ENCODE measurements at places on chromosomes 3 and 15. TPM values are rescaled to one million over a fixed set of nuclear protein-coding genes. Genes with fewer than 3 reads are reported as not detected.

The CLSTN2 gene
- total RNA-seq: not detected

The TRPC1 gene
- 2.2 TPM for total RNA-seq

The ZNF501 gene
- 4.3 TPM for total RNA-seq

The ATP13A4 gene
- 4.2 TPM for total RNA-seq

The FSD2 gene
- not detected for total RNA-seq

The TLNRD1 gene
- 24.5 TPM for total RNA-seq

The CCDC54 gene
- not detected for total RNA-seq

The HOMER2 gene
- total RNA-seq: 6.3 TPM

GRCh38 chr3:105853801-105854432, 14.9 kb downstream of the CBLB start:
- peak; percentile 21 for DNase-seq

GRCh38 chr3:106542101-106542769, 673.4 kb upstream of the CBLB start:
- no peak for DNase-seq

DNA sequence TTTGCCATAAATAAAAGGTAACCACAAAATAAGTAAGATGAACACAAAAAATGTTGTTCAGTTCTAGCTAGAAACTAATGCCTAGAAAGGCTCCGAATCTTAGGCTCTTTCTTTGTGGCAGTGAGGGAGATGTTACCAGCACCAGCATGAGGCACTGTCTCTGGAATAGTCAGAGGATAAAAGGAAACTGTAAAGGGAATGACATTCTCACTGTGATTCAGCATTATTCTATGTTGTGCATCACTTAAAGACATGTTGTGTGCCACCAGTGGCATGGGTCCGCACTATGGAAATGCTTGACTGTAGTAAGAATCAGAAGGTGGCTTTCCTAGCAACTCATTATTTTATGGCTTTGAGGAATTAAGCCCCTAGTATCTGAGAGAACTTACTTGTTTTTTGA, 70.8 kb downstream of the SEC22A start:
- DNase-seq: no peak

DNA sequence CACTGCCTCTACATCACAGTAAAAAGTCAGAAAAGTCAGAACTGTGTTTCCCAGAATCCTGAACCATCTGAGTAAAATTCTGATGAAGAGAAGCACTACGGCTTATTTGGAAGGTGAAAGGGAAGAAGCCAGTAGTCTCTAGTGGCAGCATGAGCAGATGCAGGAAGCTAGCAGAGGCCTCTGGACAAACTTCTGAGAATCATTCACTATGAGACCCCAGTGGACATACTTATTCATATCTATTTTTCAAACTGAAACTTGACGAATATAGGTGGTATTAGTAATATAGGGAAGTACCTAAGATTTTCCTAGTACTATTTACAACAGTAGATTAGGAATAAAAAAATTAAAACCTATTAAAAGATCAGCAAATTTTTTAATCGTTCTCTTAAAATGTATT, 272.8 kb upstream of the TTC14 start:
- no peak for DNase-seq

GRCh38 chr3:15071699-15072098, 6.6 kb upstream of the MRPS25 start:
- DNase-seq: no peak

GRCh38 chr3:140370686-140371085, 307.2 kb upstream of the TRIM42 start:
- DNase-seq: no peak

- DNase-seq: no peak
Measured at GRCh38 chr3:150345021-150345538, 63.0 kb upstream of the TSC22D2 start.

DNA sequence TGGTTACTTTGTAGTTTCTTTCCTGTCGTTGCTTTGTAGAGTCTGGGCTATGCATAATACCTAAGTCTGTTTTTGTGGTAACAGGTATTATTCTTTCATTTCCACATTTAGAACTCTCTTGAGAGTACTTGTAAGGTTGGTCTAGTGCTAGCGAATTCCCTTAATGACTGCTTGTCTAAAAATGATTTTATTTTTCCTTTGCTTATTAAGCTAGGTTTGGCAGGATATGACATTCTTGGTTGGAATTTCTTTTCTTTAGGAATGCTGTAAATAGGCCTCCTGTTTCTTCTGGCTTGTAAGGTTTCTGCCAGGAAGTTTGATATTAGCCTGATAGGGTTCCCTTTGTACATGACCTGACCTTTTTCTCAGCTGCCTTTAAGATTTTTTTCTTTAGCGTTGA, 70.1 kb upstream of the SGO1 start:
- no peak for DNase-seq

GRCh38 chr3:134840459-134840858, 45.4 kb downstream of the EPHB1 start:
- no peak for DNase-seq

GRCh38 chr3:107133891-107134290, 243.3 kb upstream of the CCDC54 start:
- DNase-seq: no peak

DNA sequence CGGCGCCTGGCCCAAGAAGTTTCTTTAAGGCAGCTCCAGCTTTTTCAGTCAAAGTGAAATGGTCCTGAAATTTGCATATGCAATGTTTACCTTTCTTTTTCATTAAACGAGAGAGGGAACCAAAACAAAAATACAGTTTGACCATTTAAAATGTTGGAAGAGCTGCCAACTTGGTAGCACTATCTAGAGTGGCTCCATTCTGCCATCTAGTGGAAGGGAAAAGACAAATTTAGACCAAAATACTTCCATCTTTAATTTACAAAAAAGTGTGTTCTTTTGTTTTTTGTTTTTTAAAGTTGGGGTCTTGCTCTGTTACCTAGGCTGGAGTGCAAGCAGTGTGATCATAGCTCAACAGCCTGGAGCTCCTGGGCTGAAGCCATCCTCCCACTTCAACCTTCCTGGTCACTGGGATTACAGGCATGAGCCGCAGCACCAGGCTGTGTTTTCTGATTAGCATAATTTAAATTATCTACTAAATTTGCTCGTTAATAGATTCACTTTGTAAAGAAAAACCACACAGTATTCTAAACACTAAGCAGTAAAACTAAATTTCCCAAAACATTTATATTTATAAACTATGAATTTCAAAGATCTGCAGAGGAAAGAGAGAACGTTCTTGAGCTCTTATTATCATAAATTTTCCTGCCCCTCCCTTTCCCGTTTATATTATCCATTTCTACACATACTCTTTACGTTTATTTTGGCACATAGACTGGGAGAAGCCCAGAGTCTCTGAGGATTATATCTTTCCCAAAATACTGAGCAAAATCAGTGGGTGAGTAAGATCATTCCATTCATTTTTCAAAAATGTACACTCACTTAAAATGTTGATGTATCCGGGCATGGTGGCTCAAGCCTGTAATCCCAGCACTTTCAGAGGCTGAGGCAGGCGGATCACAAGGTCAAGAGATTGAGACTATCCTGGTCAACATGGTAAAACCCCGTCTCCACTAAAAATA, 15.4 kb upstream of the RFC4 start:
- no peak for DNase-seq

DNA sequence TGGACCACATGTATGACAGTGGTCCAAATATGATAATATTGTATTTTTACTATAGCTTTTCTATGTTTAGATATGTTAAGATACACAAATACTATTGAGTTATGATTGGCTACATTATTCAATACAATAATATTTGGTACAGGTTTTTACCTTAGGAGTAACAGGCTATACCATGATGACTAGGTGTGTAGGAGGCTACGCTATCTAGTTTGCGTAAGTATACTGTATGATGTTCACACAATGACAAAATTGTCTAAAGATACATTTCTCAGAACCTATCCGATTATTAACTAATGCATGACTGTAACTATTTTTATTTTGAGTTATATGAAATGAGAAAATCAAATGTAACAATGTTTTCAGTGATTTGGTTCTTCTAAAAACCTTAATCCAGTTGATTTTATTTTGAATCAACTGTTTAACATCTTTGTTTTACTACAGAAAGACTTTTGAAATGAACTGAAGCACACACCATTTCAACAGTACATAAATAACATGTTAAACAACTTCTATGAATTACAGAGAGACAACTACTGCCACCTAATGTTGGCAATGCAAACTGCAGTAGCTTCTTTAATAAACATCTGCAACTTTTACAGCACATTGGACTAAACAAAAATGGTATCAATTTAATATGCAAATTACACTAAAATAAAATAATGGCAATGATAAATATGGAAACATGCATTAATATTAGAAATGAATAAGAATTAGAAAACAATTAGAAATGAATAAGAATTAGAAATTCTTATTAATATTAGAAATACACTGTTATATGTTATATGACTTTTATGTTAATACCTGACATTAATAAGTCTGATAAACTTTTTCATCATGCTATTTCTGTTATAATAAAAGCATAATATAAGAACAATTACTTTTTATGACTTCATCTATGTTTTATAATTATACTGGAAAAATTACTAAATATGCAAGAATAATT, 255.7 kb downstream of the MBNL1 start:
- DNase-seq: no peak

GRCh38 chr15:60228101-60228500, 169.7 kb downstream of the ANXA2 start:
- no peak for DNase-seq

- no peak for DNase-seq
Measured at GRCh38 chr3:120416868-120417267, 33.9 kb downstream of the FSTL1 start.

DNA sequence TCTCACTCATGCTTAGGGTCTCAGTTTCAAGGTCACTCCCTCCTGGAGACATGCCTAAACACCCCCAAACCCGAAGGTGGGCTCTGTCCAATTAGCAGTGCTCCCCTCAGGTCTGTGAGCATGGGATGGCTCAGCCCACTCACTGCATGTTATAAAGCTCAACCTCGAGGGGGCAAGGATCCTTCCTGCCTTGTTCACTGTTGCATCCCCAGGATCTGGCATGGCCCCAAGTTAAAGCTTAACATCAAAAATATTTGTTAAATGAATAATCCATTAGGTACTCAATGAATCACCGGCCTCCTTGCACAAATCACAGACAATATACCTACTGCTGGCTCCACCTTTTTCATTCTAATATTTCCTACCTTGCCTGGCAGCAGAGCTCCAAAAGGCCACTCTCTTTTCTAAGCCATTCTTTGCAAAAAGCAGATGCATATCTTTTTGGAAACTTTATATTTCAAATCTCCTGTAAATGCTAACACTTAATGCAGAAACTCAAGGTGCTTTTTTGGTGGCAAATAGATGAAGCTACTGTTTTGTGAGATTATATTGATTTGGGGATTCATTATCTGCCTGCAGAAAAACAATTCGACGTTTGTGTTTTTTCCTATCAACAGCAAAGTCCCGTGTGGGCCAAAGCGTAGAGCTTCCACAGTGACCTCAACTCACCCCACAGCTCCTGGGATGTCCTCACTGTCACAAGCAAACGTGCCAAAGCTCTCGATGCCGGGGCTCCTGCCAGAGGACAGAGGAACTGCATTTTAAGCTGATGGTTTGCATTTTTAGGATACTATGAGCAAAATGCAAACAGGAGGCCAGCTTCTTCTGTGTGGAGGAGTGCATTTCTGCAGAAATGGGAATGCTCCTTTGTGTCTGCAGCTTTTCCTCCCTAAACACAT, 35.4 kb downstream of the PCOLCE2 start:
- no peak for DNase-seq

DNA sequence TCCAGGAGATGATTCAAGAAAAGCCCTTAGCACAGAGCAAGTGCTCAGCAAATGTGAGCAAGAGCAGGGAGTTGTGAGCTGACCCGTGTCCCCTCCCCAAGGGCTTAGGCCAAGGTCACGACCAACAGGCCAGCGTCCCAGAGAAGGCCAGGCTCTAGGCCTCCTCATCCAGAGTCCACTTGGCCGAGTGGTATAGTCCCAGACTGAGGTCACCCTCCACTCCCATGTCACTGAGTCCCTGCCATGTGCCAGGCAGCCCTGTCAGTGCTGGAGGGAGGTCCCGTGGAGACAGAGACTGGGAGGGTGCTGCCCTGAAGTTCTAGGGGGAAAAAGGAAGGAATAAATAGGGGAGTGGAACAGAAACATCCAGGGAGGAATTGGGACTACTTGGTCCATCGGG, 44.0 kb downstream of the TPRA1 start:
- DNase-seq: no peak

GRCh38 chr3:185655426-185656320, 69.6 kb downstream of the SENP2 start:
- DNase-seq: no peak

GRCh38 chr3:153163756-153164550, 1.9 kb downstream of the RAP2B start:
- no peak for DNase-seq

DNA sequence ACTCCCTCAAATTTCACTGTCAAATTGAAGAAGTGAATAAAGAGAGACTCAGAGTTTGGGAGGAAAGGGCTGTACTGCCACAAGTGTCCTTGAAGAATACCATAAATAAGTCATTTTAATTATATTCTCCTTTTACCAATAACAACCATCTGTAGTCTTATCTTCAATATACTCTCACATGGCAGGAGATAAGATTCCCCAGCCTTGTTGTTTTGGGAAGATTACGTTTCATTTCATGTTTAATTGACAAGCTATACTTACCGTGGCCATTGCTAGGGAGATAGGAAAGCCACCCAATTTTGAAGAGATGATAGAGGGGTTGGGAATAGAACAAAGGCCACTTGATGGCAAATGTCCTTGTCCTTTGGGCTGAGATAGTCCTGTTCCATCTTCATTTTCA, 2.3 kb downstream of the MINDY4B start:
- DNase-seq: no peak

GRCh38 chr3:192207239-192207638, 520.1 kb downstream of the FGF12 start:
- DNase-seq: no peak

GRCh38 chr3:111236836-111237713, 165.5 kb downstream of the NECTIN3 start:
- no peak for DNase-seq

- no peak for DNase-seq
Measured at GRCh38 chr3:116971531-116971930, 262.0 kb downstream of the TUSC7 start.

GRCh38 chr3:38107911-38108648, 28.8 kb downstream of the ACAA1 start:
- no peak for DNase-seq

DNA sequence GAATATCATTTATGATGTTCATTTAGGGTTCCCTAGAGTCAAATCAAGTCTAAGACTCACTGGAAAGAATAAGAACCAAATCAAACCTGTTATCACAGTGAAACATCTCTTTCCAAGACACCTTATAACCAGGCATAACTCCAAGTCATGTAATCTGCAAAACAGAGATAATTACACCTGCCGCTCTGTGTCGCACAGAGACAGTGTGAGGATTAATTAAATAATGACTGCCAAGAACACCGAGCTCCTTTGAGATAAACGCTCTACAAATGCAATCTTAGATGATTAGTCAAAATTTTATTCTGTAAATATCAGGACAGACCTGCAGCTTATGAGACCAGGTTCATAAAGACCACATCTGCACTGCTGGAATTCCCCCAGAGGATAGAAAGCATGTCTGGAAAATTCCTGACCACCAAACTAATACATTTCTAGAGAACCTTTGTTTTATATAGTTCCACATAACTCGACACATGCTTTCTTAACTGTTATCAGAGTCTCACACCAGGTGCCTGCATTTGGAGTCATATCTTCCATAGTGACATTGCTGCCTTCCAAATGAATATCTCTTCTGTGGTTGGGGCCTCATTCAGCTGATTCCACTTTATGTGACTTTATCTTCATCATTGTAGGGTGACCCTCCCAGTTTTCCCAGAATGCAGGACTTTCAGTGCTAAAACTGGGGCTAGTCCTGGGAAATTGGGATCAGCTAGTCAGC, 252.8 kb downstream of the CD47 start:
- DNase-seq: no peak

- no peak for DNase-seq
Measured at GRCh38 chr15:95577927-95578326, 752.6 kb upstream of the NR2F2 start.
